Dorsolateral prefrontal cortex (tissue), 122 donors: ENCODE measurements at places on chromosomes 16 and 17.

DNA sequence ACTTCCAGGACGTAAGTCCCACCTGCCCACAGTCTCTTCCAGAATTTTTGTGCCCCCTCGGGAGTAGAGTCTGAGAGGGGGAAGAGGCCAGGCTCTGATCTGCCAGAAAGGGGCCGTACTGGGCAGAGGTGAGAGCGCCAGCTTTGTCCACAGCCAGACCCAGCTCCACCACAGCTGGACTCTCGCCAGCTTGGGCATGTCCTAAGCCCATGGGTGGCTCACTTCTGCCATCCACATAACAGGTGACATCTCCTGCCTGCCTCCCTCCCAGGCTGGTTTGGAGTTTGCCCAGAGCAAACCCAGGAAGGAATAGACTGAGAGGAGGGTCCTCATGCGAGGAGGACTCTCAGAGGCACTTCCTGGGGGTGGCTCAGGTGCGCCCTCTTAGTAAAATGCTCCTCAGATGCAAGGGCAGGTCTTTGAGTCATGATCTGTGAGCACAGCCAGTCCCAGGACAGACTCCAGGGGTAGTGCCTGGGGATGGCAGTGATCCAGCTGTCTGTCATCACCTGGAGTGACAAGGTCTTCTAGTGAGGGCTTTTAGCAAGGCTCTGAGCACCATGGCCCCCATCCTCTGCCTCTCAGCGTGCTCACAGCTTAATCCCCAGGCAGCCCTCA is 89.2 kb downstream of the AMFR start:
- DNase-seq = no peak

DNA sequence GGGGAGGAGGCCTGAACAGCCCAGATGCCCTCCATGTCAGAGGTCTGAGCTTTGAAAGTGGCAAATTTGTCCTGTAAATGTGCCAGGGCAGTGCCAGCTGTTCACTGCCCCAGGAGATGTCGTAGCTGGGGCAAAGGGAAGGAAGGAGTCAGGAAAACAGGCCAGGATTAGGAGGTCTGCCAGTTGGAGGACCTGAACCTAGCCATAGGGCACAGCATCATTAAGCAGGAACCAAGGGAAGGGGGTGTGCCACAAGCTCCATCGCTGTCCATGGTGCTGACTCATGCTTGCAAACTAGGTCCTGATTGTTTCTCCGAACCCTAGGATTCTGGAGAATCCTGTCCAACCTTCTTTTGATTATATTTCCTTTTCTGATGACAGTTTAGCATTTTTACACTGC is 124.2 kb downstream of the TMEM132E start:
- no peak for DNase-seq

- no peak for DNase-seq
Measured at GRCh38 chr17:35313875-35314409, 59.5 kb downstream of the SLFN11 start.

GRCh38 chr17:71071041-71071440 is 901.7 kb downstream of the KCNJ2 start:
- DNase-seq = no peak

- peak; percentile 43 for DNase-seq
Measured at GRCh38 chr17:52035336-52035915, 123.1 kb downstream of the CA10 start.

GRCh38 chr16:68506331-68507053 is 32.6 kb upstream of the ZFP90 start:
- no peak for DNase-seq

GRCh38 chr16:48885471-48885870 is 275.5 kb upstream of the N4BP1 start:
- DNase-seq = no peak

DNA sequence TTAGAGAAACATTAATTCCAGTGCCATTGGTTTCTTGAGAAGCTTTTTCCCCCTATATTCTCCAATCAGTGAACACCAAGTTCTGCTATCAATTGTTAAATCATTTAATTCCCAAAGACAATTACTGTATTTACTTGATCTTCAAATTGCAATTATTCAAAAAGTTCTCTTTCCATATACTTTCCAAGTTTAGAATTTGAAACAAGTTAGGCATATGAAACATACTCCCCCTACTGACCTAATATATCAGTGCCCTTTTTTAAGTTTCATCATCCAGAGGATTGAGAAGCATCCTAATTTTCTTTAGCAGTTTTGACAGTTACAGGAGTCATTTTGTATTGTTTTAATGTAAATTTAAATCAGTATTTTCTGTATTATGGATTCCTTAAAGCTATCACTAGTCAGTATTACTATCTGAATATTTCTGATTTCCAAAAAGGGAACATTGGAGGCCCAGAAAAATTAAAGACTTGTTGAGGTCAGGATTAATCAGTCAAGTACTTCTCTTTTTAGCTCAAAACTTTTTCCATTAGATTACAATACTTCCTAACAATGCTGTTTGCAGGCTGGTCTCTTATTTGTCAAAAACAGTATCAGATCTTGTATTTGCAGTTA is 16.3 kb downstream of the MEIOC start:
- DNase-seq = no peak

DNA sequence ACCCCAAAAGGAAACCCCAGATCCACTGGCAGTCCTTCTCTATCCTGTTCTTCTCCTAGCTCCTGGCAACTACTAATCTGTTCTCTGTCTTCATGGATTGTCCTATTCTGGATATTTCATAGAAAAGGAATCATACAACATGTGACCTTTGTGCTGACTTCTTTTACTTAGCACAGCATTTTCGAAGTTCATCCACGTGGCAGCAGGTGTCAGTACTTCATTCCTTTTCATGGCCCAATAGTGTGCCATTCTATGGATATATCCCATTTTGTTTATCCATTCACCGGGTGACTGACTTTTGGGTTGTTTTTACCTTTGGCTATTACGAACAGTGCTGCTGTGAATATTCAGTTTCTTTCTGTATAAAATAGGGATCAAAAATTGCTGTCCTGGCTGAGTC is 10.4 kb upstream of the FA2H start:
- no peak for DNase-seq

- DNase-seq = no peak
Measured at GRCh38 chr17:9386401-9386800, 189.2 kb downstream of the STX8 start.

DNA sequence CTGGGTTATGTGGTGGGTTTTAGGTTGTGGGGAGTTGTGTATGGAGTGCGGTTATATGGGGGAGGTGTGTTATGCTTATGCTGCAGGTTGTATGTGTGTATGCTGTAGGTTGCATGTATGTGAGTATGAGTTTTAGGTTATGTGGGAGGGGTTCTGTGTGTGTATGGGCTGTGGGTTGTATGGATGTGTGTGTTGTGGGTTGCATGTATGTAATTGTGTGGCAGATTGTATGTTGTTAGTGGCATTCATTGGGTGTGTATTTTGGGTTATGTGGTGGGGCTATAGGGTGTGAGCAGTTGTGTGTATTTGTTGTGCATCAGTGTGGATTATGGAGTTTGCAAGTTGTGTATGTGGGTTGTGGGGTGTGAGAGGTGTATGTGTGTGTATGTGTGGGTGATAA is 277.4 kb downstream of the NPIPA8 start:
- no peak for DNase-seq

GRCh38 chr17:73705594-73705993 is 61.3 kb upstream of the SDK2 start:
- DNase-seq = no peak

DNA sequence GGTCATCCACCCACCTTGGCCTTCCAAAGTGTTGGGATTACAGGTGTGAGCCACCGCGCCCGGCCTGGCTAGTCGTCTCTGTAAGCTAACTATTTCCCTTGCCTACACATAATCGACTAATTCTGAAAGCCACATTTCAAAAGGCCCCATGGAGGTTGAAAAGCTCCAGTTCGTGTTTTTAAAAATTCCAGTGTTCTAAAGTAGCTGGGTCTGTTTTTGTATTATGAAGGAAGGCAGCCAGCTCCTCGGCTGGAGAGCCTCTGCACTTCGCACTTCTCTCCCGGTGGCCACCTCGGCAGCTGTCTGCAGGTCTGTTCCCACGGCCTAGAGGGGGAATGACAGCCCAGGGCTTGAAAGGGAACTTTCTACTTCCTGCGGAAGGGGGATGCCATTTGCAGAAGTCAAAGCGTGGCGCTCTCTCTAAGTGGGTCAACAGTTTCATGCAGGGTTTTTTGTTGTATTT is 16.9 kb downstream of the HASPIN start:
- DNase-seq = no peak

GRCh38 chr16:4694642-4695451 is 1.5 kb downstream of the NUDT16L1 start:
- DNase-seq = peak; percentile 71

DNA sequence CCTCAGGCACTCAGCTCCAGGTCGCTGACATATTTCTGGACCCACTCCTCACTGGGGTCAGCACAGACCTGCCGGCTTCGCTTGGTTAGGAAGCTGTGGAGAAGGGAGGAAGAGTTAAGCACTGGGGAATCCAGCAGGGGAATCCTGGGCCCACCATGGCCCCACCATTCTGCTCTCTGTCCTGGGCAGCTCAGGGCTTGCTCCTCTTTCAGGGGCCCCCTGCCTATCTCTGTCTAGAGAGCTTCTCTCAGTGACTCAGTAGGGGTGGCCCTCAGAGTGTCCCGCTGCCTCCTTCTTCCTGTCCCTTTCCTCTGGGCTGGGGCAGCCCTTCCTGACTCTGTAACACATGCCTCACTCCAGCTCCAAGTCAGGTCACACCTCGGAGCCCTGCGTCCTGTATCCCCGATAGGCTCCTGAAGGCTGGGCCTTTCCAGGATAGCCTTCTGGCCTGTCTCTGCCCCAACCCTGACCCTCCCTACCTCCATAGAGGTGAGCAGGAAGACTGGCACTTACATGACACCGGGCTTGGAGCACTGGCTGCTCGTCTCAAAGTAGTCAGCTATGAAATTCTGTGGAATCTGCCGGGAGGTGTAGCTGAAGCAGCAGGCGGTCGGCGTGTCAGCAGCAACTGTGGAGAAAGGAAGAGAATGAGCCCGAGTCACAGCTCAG is 1.1 kb downstream of the CCL3 start:
- no peak for DNase-seq

- DNase-seq = no peak
Measured at GRCh38 chr17:78428025-78428575, 49.7 kb downstream of the PGS1 start.

DNA sequence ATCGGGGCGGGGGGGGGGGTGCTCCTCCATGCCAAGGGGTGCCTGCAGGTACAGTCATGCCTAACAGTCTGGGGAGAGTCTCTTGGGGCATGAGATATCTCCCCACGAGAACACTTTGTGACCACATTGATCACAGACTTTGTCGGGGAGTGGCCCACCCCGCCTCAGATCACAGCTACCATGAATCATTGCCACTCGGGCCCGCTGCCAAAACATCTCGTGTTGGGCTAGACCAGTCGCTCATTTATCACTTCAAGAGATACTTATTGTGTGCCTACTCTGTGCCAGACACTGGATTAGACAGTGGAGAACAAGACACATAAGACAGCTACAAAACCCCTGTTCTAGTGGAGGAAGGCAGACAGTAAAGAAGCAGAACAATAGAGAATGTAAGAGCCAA is 72.6 kb downstream of the CLEC16A start:
- DNase-seq = peak; percentile 51

DNA sequence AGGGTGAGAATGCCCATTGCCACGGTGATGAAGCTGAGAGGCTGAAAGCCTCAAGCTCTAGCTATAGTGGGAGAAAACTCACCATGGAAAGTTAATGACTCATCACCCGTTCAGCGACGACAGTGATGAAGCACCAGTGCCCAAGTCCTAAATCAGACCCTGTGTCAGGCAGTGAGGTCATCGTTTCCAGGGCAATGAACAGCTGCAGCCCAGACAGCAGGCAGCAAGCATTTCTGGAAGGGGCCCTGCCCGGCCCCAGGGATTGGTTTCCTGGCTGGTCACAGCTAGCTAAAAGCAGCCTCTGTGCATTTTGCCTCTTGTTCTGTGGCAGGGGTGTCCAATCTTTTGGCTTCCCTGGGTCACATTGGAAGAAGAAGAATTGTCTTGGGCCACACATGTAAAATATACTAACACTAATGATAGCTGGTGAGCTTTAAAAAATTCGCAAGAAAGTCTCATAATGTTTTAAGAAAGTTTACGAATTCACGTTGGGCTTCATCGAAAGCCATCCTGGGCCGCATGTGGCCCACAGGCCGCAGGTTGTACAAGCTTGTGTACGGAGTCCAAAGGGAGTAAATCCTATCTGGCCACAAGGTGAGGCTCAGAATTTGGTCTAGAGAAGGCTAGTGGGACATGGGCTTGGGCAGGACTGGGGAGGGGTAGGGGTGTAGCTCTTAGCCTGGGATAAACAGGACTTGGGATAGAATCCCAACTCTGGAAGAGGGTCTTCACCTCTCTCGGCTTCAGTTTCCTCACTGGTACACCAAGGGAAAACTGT is 40.6 kb downstream of the MIS12 start:
- peak; percentile 79 for DNase-seq

DNA sequence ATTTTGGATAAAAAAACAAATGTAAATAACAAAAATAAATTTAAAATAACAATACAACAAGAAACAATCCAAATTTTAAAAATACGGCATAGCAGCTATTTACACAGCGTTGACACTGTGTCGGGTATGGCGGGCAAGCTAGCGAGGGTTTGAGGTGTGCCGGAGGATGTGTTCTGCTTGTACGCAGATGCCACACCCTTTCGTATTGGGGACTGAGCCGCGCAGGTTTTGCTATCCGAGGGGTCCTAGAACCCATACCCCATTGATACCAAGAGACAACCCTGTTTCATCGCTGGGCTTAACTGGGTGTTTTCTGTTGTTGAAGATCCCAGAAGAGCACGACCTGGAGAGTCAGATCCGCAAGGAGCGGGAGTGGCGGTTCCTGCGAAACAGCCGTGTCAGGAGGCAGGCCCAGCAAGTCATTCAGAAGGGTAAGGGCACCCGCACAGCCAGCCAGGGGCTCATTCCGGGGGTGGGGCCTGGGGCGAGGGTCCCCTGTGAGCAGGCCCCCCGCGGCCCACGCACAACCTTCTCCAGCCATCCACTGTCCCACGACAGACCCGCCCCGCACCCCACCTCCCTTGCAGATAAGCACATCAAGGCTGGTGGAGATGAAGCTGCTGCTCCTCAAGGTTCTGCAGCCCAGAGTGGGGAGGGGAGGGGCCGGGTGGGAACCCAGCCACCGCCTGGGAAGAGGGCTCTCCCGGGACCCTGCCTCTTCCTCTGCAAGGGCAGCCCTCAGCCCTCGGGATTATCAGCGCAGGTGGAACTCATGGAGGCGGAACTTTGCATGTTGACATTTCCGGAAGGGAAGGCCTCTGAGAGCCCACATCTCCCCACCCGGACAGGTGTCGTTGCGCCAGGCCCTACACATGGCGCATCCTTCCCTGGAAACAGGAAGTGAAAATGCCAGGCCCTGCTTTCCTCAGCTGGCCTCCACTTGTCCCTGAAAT is 51.2 kb upstream of the CHMP6 start:
- no peak for DNase-seq
